Glutamatergic neuron (in vitro differentiated cells): ENCODE measurements at places on chromosomes 1 and 21. TPM values are rescaled to one million over a fixed set of nuclear protein-coding genes. Genes with fewer than 3 reads are reported as not detected.
A peak's percentile ranks its signal among the peaks of the same experiment; 100 is the strongest.

Gene RASSF5
- total RNA-seq: 2.7 TPM

Gene FMO4
- 0.56 TPM for total RNA-seq

Gene KDF1
- 1.2 TPM for total RNA-seq

- peak; percentile 23 for DNase-seq
- H3K27ac ChIP-seq: peak overlapping the region; percentile 37
- no peaks in the 10 kb centered on the region for H3K27me3 ChIP-seq
- H3K36me3 ChIP-seq: no peaks in the 10 kb centered on the region
- H3K4me1 ChIP-seq: peaks cover 9% of the 10 kb centered on the region
- no peak overlapping the region for H3K4me3 ChIP-seq
Observed at GRCh38 chr1:151340870-151341754, 5.9 kb downstream of the RFX5 start.

DNA sequence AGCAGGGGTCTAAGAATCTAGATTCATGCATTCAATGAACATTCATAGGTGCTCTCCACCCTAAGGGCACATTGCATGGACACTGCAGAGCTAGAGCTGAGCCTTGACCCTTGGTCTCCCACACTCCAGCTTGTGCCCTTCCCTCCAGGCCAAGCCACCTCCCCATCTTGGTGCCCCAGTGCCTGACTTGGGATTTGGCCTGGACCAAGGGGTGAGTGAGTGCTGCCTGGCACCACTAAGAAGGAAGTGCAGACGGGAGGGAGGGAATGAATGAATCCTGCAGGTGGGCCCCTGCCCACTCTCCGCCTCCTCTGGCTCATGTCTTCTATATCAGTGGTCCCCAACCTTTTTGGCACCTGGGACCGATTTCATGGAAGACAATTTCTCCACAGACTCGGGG, 146.7 kb downstream of the TRABD2B start:
- H3K4me1 ChIP-seq: peaks cover 1% of the 10 kb centered on the region
- H3K27me3 ChIP-seq: peaks cover 9% of the 10 kb centered on the region
- no peak overlapping the region for H3K4me3 ChIP-seq
- DNase-seq: no peak

- no peaks in the 10 kb centered on the region for H3K4me1 ChIP-seq
- DNase-seq: no peak
- peaks cover 5% of the 10 kb centered on the region for H3K36me3 ChIP-seq
Observed at GRCh38 chr21:43210454-43211071, 41.8 kb downstream of the CRYAA start.

GRCh38 chr1:201649761-201650622, 111.1 kb downstream of the NAV1 start:
- peaks cover 40% of the 10 kb centered on the region for H3K4me1 ChIP-seq
- H3K4me3 ChIP-seq: peak overlapping the region; percentile 97
- H3K36me3 ChIP-seq: no peaks in the 10 kb centered on the region
- DNase-seq: peak; percentile 87
- H3K27me3 ChIP-seq: peaks cover 13% of the 10 kb centered on the region
- peak overlapping the region; percentile 97 for H3K27ac ChIP-seq
